ENCODE measurements at places on chromosomes 11 and 22.
A peak's percentile ranks its signal among the peaks of the same experiment; 100 is the strongest.

DNA sequence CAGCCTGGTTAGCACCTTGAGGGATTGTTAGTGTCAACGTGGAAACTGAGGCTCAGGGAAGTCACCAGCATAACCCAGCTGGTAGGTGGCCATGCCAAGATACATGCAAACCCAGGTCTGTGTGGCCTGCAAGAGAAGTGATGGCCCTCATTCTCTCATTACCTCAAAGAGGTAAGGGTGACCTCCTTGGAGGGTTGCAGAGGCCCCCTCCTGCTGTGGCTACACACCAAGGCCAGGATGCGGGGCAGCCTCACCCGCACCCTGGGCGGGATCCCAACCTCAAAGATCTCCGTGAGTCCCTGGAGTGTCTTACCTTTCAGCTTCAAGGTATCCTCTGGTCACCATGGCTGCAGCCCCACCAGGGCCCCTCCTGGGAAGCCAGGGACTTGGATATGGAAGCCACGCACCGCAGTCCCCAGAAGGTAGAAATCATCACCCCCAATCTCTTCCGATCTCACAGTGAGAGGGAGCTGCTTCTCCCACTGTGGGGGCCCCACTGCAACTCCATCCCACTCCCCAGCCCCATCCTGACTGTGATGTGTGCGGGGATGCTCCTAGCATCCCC lies 95.4 kb downstream of the MORC2 start:
- no peak for DNase-seq

DNA sequence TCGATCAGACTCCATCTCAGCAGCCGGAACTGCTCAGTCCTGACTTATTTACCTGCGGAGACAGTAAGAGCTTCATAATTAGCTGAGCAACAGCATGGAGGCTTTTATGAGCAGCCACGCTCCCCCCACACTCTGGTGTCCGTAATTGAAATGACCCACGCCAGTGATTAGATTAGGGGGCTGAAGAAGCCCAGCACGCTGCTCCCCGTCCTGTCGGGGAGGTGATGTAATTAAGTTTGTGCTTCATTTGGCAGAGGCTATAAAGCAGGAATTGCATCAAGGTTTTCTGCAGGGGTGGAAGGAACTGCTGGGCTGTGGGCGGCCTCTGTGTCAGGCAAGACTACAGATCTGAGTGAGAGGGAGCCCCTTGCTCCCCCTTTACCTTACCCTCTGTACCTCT lies 22.8 kb upstream of the HTR3A start:
- no peak for DNase-seq

DNA sequence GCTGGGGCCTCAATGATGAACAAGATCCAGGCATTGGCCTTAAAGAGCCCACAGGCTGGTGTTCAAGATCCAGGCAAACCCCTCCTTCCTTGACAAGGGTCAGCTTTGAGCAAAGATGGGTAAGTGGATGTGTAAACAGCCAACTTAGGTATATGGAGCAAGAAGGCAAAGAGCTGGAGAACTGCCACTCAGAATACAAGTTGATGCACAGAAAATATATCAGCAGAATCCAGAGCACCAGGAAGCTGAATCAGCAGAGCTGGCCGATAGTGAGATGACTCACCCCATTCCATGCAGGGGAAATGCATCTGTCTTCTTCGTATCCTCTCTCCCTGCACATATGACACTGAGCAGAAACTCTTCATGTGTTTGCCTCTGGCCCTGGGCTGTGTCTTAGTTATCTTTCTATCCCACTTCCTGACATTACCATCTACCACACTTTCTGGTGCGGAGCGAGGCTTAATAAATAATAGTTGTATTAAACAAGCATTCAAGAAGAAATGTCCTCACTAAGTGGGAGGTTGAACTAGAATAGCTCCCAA lies 57.8 kb downstream of the ENDOD1 start:
- DNase-seq: peak; percentile 92

GRCh38 chr11:122383186-122383585 lies 267.2 kb upstream of the BLID start:
- DNase-seq: no peak

DNA sequence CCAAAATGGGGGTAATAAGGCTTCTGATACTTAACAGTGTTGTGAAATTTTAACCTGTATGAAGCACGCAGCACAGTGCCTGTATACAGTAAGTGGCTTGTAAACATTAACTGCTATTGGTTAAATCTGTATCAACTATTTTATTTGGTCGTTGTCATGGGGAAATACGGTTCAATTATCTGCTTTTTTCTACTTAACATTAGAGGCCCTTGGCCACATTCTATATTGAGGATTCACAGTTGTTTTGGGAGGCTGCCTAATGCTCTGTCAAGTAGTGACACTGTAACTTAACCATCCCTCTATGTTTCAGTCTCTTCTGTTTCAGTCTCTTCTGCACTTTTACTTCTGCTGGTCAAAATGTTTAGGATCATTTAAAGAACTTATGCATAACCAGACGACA lies 95.6 kb downstream of the LDLRAD3 start:
- DNase-seq: no peak
